ENCODE measurements at places on chromosomes 7 and 10. TPM values are rescaled to one million over a fixed set of nuclear protein-coding genes. Genes with fewer than 3 reads are reported as not detected.
A peak's percentile ranks its signal among the peaks of the same experiment; 100 is the strongest.

The CRTAC1 gene
- 0.20 TPM for total RNA-seq

The COL1A2 gene
- not detected for total RNA-seq

DNA sequence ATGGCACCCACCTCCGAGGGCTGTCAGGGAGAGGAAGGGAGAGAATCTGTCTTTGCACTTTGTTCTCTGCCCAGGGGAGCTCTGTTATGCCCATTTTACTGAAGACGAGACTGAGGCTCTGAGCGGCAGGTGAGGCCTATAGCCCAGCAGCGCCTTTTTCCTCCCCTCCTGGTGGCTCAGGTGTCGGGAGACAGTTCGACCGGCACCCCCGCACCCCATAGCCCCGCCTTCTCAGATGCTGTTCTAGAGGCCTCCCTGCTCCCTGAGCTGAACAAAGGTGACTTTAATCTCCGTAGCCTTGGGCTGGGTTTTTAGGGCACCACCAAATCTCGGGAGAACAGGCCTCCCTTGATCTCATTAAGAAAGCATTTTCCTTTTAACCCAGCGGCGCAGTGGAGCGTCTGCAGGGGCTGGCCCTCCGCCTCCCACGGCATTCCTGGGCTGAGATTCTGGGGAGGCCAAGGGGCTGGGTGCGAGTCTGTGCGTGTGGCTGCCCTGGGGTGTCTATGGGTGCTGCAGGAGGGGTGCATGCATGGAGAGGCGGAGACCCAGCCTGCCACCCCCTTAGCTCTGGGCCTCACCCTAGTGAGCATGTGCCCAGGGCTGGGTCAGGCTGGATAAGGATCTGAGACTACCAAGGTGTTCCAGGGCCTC, 3.3 kb downstream of the LFNG start:
- H3K27me3 ChIP-seq, result no peaks in the 10 kb centered on the region
- peaks cover 27% of the 10 kb centered on the region for H3K4me1 ChIP-seq
- peaks cover 11% of the 10 kb centered on the region for H3K36me3 ChIP-seq
- H3K27ac ChIP-seq, result peak overlapping the region; percentile 76

GRCh38 chr7:103063895-103064294, 10.7 kb downstream of the FBXL13 start:
- no peak for DNase-seq
- H3K27ac ChIP-seq, result no peak overlapping the region
- no peaks in the 10 kb centered on the region for H3K36me3 ChIP-seq
- no peak overlapping the region for H3K4me3 ChIP-seq

GRCh38 chr10:63114031-63114814, 18.9 kb upstream of the NRBF2 start:
- H3K4me1 ChIP-seq, result no peaks in the 10 kb centered on the region
- no peak overlapping the region for H3K27ac ChIP-seq
- H3K27me3 ChIP-seq, result no peaks in the 10 kb centered on the region
- H3K36me3 ChIP-seq, result no peaks in the 10 kb centered on the region
- no peak overlapping the region for H3K4me3 ChIP-seq

DNA sequence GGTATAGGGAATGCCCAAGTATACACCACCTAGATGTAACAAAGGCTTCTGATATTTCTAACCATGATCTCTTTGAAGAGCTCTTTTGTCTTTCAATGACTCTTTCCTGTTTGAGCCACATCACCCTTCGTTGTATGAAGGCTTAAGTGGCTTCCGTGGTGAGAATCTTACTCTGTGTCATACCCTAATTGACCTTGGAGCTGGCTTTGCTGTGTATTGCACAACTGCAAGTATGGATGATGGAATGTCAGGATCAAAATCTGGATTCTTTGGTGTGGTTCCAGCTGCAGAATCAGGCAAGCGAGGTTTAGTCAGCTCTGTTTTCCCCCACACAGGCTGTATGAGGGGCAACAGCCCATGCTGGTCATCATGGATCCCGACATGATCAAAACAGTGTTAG, 16.0 kb downstream of the CYP3A43 start:
- H3K27me3 ChIP-seq, result no peaks in the 10 kb centered on the region
- no peaks in the 10 kb centered on the region for H3K4me1 ChIP-seq
- H3K36me3 ChIP-seq, result no peaks in the 10 kb centered on the region
- H3K27ac ChIP-seq, result no peak overlapping the region
- no peak overlapping the region for H3K4me3 ChIP-seq
